T-helper 17 cell (primary cell): ENCODE measurements at places on chromosomes 13 and 19.

DNA sequence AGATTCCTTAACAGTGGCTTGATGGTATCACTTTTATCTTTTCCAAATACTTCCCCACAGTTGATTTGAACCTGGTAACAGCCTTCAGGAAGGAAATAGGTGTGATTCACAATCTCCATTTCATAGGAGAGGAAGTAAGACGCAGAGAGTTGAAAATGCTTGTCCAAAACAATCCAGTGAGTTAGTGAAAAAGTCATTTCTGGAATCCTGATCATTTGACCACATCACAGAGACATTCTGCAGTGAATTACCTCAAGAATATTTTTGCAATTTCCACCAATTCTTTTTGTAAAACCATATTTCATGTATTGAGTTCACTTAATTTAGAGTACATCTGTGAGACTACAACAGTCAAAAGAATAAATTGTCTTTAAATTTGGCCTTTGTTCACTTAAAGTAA lies 292.8 kb downstream of the DCLK1 start:
- no peak for DNase-seq

DNA sequence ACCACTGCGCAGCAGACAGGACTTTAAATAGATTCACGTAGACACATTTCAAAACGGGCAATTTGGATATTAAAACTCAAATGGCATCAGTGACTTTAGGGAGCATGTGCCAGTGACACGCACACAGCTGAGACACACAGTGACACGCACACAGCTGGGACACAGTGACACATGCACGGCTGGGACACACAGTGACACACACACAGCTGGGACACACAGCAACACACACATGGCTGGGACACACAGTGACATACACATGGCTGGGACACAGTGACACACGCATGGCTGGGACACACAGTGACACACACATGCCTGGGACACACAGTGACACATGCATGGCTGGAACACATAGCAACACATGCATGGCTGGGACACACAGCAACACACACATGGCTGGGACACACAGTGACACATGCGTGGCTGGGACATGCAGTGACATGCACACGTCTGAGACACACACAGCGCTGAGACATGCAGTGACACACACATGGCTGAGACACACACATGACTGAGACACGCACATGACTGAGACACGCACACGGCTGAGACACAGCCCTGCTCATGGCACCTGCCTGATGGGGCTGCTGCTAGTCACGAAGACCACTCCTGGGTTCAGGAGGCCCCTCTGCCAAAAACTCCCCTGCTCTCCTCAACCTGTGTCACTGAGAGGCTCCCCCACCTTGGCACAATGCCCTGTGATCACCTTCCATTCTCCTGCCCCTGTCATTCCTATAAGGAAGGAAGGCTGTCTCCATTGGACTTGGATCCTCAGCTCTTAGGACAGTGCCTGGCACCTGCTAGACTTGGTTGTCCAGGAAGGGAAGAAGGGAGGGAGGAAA lies 52.5 kb downstream of the SOX1 start:
- DNase-seq, result no peak

DNA sequence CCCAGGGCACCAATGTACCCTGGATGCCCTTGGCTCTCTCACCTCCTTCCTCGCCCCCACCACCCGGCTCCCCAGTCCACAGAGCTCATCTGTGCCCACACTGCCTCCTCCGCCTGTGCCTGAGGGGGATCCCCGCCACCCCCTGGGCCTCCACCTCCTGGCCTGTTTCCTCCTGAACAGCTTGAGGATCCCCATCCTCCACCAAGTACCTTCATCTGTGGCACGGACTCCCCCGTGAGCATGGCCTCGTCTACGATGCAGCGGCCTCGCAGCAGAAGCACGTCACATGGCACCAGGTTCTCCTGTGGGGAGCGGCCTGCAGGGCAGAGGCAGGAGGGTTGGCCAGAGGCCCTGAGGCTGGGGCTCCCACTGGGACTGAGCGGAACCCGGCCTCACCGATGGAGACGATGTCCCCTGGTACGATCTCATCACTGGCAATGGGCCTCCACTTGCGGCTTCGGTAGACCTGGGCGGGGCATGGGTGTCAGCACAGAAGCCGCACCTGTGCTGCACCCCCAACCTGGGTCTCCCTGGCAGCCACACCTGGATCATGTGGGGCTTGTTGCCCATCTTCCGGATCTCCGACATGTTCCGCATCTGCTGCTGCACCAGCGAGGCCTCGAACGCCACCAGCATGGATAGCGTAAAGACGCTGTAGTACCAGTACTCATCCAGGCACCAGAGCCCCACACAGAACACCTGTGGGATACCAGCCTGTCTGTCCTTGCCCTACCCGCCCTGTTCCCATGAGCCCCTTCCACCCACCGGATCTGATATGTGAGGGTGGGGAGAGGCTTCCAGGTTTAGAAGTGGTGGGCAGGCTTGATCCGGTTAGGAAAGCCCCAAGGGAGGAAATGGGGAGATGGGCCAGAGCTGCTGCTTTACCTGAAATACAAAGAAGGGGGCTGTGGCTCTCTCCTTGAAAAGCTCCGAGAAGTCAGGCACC lies 6.8 kb downstream of the ATP13A1 start:
- DNase-seq, result no peak

- no peak for DNase-seq
Observed at GRCh38 chr13:49497272-49497671, 1.5 kb downstream of the PHF11 start.

GRCh38 chr13:20546556-20546955 lies 20.4 kb upstream of the IFT88 start:
- no peak for DNase-seq
